ENCODE measurements at places on chromosomes 5 and 9. TPM values are rescaled to one million over a fixed set of nuclear protein-coding genes. Genes with fewer than 3 reads are reported as not detected.

ANKRD20A1 gene
- under 0.01 TPM for total RNA-seq

BTNL3 gene
- not detected for total RNA-seq

FCN2 gene
- total RNA-seq: not detected

CAVIN4 gene
- 1.5 TPM for total RNA-seq

NR5A1 gene
- total RNA-seq: not detected

PLPPR1 gene
- not detected for total RNA-seq

ORM2 gene
- total RNA-seq: not detected

ANKRD33B gene
- 1.3 TPM for total RNA-seq

CYLC2 gene
- total RNA-seq: not detected

ABO gene
- not detected for total RNA-seq

ZFP62 gene
- total RNA-seq: 23.4 TPM

TPD52L3 gene
- total RNA-seq: under 0.01 TPM

CRHBP gene
- 9.2 TPM for total RNA-seq

BARHL1 gene
- not detected for total RNA-seq

EGFLAM gene
- total RNA-seq: 26.1 TPM

SNCB gene
- total RNA-seq: 1.3 TPM

SLC6A19 gene
- total RNA-seq: not detected

TRAPPC13 gene
- 28.2 TPM for total RNA-seq

SLIT3 gene
- total RNA-seq: 3.1 TPM
